Stimulated activated CD4-positive, alpha-beta T cell treated with anti-CD3 and anti-CD28 coated beads, Interleukin-1b, Interleukin-23, amount 100 ng/mL, for 24 hours (primary cell): ENCODE measurements at places on chromosomes 5 and 9.

GRCh38 chr9:78236551-78236910 lies 656 bp downstream of the CEP78 start:
- no peak for DNase-seq

DNA sequence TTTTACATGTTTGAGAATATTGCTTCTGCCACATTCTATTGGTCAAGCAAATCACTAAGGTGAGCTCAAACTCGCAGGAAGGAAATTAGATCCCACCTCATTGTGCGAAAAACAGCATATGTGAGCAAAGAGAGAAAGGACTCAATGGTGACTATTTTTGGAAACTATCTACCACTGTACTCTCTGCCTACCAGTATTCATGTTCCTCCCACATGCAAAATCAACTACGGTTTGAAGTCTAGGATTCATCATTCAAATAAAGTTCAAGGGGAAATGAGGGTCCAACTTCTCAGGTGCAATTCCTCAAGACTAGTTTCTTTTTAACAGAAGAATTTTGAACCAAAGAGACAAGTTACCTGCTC lies 60.6 kb downstream of the FAM174A start:
- no peak for DNase-seq

GRCh38 chr9:124258607-124259157 lies 933 bp downstream of the NEK6 start:
- no peak for DNase-seq

DNA sequence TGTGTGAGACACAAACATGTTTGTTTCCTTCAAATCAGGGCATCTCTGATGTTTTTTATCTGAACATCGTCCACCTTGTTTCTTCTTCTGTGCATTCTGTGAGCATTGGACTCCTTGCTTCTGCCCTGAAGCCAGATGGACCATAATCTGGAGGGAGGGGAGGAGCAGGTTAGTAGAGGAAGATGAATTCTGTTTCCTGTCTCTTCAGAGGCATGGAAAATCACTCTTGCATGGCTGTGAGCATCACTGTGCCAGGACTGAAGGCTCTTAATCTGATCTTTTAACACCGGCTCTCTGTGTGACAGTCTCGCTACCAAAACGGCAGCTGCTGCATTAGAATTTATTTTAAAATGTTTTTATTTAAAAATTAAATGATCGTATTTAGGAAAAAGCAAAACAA lies 43.3 kb downstream of the TLE4 start:
- no peak for DNase-seq

GRCh38 chr9:93307468-93308157 lies 123.7 kb downstream of the WNK2 start:
- no peak for DNase-seq

- no peak for DNase-seq
Measured at GRCh38 chr9:116355153-116355921, 201.7 kb downstream of the PAPPA start.

- DNase-seq: no peak
Measured at GRCh38 chr5:119470851-119471451, 18.7 kb downstream of the HSD17B4 start.

- no peak for DNase-seq
Measured at GRCh38 chr9:10265153-10265631, 347.6 kb downstream of the PTPRD start.

- no peak for DNase-seq
Measured at GRCh38 chr9:68904454-68904853, 109.5 kb downstream of the PRKACG start.

GRCh38 chr9:79143211-79143610 lies 428.6 kb upstream of the TLE4 start:
- no peak for DNase-seq

- DNase-seq: no peak
Measured at GRCh38 chr9:106321394-106322180, 541.4 kb upstream of the ZNF462 start.
